Ascending aorta (tissue), 2 donors: ENCODE measurements at places on chromosomes 11 and 22. TPM values are rescaled to one million over a fixed set of nuclear protein-coding genes. Genes with fewer than 3 reads are reported as not detected.

CNGA4 gene
- not detected for total RNA-seq

SAA4 gene
- not detected for total RNA-seq

DNA sequence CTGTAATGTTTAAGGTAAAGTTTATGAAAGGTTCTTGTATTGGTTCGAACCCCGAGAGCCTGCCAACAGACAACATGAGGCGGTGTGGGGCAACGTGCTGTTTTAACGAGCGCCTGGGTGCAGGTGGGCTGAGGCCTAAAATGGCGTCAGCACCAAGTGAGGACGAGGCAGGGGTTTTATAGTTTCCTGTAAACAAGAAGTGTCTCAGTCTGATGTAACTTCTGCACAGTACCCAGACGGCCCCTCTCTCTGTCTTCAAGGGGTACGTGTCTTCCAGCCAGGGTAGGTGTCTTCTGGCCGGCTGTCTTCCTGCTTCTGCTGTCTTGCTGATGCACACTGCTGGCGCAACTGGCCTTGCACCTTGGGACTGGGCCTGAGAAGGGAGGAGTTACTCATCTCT is 2.7 kb downstream of the PPFIBP2 start:
- H3K27ac ChIP-seq = no peak overlapping the region
- H3K27me3 ChIP-seq = no peaks in the 10 kb centered on the region
- peaks cover 19% of the 10 kb centered on the region for H3K4me1 ChIP-seq
- no peaks in the 10 kb centered on the region for H3K36me3 ChIP-seq
- no peak for DNase-seq
- H3K4me3 ChIP-seq = no peak overlapping the region

- H3K27me3 ChIP-seq = no peaks in the 10 kb centered on the region
- H3K4me1 ChIP-seq = no peaks in the 10 kb centered on the region
- DNase-seq = no peak
- no peak overlapping the region for H3K4me3 ChIP-seq
- H3K36me3 ChIP-seq = no peaks in the 10 kb centered on the region
These were observed 81.7 kb downstream of the PRCP start for GRCh38 chr11:82818409-82819043.

GRCh38 chr11:111046291-111046690 is 199.2 kb upstream of the POU2AF2 start:
- H3K36me3 ChIP-seq = no peaks in the 10 kb centered on the region
- H3K27me3 ChIP-seq = no peaks in the 10 kb centered on the region
- no peaks in the 10 kb centered on the region for H3K4me1 ChIP-seq
- no peak for DNase-seq
- no peak overlapping the region for H3K27ac ChIP-seq
- no peak overlapping the region for H3K4me3 ChIP-seq

GRCh38 chr11:36475192-36475591 is 34.9 kb downstream of the TRAF6 start:
- no peak for DNase-seq
- no peak overlapping the region for H3K4me3 ChIP-seq
- H3K4me1 ChIP-seq = peaks cover 3% of the 10 kb centered on the region
- H3K36me3 ChIP-seq = no peaks in the 10 kb centered on the region

DNA sequence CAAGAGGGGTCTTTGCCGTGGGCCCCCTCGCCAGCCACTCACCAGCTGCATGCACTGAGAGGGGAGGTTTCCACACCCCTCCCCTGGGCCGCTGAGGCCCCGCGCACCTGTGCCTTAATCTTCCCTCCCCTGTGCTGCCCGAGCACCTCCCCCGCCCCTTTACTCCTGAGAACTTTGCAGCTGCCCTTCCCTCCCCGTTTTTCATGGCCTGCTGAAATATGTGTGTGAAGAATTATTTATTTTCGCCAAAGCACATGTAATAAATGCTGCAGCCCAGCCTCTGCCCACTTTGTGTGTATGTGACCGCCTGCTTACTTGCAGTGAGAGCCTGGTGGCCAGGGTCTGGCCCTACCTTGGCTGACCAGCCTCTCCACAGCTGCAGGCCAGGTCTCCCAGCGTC is 2.8 kb upstream of the CRACR2B start:
- H3K4me1 ChIP-seq = peaks cover 38% of the 10 kb centered on the region
- peaks cover 45% of the 10 kb centered on the region for H3K36me3 ChIP-seq
- no peak overlapping the region for H3K4me3 ChIP-seq
- no peak for DNase-seq

- no peak for DNase-seq
- no peak overlapping the region for H3K27ac ChIP-seq
- H3K36me3 ChIP-seq = no peaks in the 10 kb centered on the region
- H3K27me3 ChIP-seq = no peaks in the 10 kb centered on the region
These were observed 808.0 kb upstream of the LUZP2 start for GRCh38 chr11:23688835-23689234.

DNA sequence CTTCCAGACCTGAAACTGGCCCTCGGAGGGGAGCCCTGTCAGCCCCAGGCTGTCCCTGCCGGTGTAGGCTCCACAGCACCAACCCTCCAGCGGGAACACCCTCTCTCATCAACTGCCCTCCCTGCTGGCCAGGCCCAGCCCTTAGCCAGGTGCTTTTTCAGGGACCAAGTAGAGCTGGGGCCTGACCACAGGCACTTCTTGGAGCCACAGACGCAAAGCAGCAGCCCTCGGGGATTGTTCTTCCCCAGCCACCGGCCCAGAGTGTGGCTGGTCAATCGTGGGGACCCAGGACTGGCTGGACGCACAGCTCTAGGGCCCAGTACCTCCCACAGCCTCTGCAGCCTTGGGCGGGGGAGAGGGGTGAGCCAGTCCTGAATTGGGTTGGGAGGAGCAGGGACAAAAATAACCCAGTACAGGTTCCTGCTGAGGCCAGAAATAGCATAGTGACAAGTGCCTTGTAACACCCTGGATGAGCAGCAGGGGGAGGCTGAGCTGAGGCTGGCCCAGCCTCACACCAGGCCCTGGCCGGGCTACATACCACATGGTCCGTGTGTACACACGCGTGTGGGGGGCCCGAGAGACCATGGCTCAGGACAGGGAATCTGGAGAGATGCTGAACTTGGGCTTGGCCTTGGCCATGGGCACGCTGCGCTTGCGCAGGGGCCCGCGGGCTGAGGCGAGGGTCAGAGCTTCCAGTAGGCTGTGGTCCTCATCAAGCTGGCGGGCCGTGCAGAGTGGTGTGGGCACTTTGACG is 2.0 kb downstream of the KCNJ11 start:
- peak overlapping the region; percentile 73 for H3K27ac ChIP-seq
- no peak for DNase-seq
- H3K4me1 ChIP-seq = peaks cover 7% of the 10 kb centered on the region
- H3K4me3 ChIP-seq = peak overlapping the region; percentile 36
- no peaks in the 10 kb centered on the region for H3K36me3 ChIP-seq

DNA sequence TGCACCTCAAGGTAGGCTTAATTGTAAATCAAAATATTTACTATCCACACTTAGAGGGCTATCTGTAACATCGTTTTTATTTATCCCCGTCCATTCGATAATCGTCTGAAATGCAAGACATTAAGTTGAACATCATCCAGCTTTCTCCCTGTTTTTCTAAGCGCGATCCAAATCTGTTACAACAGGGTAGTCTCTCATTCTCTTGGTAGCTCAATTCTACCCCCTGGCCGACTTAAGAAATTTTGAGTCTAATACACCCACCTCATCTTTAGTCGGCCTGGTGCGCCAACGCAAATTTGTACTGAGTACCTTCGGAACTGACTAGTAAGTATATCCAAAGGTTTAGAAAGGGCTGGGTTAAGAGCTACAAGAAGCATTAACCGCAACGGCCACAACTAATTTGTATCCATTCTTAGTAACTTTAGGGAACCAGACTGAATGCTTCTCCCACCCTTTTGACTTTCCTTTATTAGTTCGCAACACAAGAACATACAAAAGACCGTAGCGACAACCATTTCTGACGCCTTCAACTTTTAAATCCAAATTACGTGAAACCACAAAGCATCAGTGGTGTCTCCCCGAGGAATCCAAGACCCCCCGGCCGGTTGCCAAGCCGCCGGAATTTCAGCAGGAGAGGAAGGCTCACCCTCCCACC is 1.0 kb upstream of the ZNF143 start:
- H3K4me3 ChIP-seq = peak overlapping the region; percentile 98
- no peaks in the 10 kb centered on the region for H3K27me3 ChIP-seq
- H3K36me3 ChIP-seq = no peaks in the 10 kb centered on the region
- H3K27ac ChIP-seq = peak overlapping the region; percentile 100
- peaks cover 18% of the 10 kb centered on the region for H3K4me1 ChIP-seq

USP2 gene
- not detected for total RNA-seq

DNA sequence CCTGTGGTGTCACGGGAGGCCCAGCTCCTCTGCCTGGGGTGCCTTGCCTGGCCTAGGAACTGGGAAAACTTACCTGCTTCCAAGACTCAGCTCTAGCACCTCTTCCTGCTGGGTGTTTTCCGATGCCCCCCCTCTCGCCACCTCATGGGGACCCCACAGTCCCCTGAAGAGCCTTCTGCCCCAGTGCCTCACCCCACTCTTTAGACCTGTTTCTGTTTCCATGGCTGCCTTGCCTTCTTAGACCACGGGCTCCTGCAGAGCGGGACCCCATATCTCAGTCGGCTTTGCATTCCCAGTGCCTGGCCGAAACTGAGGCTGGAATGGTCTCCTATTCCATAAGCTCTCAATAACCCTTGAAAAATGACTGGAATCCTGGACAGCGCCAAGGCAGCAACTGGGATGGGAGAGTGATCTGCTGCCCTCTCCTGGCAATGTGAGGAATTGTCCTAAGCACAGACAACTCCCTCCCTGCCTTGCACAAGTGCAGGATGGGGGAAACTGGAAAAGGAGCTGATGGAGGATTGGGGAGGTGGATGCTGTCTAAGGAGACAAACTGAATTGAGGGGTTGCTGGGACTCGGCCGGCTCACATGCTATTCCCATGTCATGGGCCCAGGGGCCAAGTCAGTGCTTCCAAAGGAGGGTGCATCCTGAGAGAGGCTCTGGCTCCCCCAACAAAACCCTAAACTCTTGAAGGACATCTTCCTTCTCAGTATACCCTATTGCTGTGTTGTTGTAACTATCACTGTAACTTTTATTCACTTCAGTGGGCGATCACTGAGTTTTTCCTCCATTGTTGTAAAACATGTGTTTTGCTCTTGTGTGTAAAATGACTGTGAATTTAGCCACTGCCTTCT is 26.6 kb upstream of the IL17RA start:
- no peak overlapping the region for H3K4me3 ChIP-seq
- no peaks in the 10 kb centered on the region for H3K4me1 ChIP-seq
- no peak for DNase-seq
- H3K27ac ChIP-seq = no peak overlapping the region

DNA sequence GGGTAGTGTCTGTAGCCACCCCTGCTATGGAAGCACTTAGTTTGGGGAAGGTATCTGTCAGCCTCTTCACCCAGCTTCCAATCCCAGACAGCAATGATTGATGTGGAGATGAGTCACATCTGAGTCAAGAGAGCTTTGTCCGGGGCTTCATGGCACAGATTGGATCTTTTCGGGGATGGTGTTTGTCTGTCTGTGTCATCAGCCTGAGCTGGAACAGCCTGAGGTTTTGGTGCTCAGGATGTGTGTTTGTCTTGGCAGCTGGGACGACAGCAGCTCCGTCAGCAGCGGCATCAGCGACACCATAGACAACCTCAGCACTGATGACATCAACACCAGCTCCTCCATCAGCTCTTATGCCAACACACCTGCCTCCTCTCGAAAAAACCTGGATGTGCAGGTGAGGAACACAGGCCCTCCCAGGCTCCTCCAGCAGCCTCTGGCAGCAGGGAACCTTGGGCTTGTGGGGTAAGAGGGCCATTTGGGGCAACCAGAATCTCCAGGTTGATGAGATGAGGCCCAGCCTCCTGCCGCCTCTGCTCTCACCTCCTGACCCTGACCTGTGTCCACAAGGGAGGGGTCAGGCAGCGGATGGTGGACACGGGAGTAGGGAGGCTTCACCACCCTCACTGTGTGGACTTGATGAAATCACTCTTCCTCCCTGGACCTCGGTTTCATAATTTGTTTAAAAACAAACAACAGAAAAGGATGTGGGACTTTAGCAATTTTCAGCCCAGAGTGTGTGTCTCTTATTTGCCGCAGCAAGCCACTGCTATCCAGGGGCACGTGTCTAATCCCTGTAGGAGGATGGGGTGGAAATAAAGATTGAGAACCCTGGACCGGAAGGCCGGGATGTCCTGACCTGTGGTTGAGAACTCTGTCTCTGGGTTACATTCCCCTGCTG is 124.3 kb downstream of the DBX1 start:
- H3K36me3 ChIP-seq = peaks cover 54% of the 10 kb centered on the region
- peaks cover 5% of the 10 kb centered on the region for H3K4me1 ChIP-seq
- DNase-seq = no peak
- H3K4me3 ChIP-seq = no peak overlapping the region

GRCh38 chr11:93123351-93123898 is 74.4 kb downstream of the SLC36A4 start:
- H3K27me3 ChIP-seq = no peaks in the 10 kb centered on the region
- DNase-seq = no peak
- H3K4me3 ChIP-seq = no peak overlapping the region
- H3K4me1 ChIP-seq = no peaks in the 10 kb centered on the region
- no peak overlapping the region for H3K27ac ChIP-seq
- H3K36me3 ChIP-seq = no peaks in the 10 kb centered on the region

- DNase-seq = no peak
- no peaks in the 10 kb centered on the region for H3K36me3 ChIP-seq
- no peaks in the 10 kb centered on the region for H3K27me3 ChIP-seq
- H3K4me3 ChIP-seq = no peak overlapping the region
- H3K27ac ChIP-seq = no peak overlapping the region
These were observed 904.2 kb upstream of the LRRC4C start for GRCh38 chr11:42363701-42364100.

GRCh38 chr11:5736396-5736795 is at the start of gene OR56B1:
TSS of gene OR56B1 (plus strand) at chr11:5736448. CDS start at chr11:5736517, 69 bp downstream.
- no peaks in the 10 kb centered on the region for H3K36me3 ChIP-seq
- no peak for DNase-seq

- H3K27ac ChIP-seq = no peak overlapping the region
- H3K27me3 ChIP-seq = no peaks in the 10 kb centered on the region
- no peak for DNase-seq
- no peaks in the 10 kb centered on the region for H3K4me1 ChIP-seq
- H3K36me3 ChIP-seq = peaks cover 5% of the 10 kb centered on the region
These were observed 79.0 kb downstream of the ATXN10 start for GRCh38 chr22:45750626-45751025.

GRCh38 chr11:117786135-117786870 is 10.7 kb downstream of the DSCAML1 start:
- no peak for DNase-seq
- no peak overlapping the region for H3K4me3 ChIP-seq
- no peaks in the 10 kb centered on the region for H3K36me3 ChIP-seq
- H3K27ac ChIP-seq = no peak overlapping the region
- no peaks in the 10 kb centered on the region for H3K27me3 ChIP-seq
